Jurkat, Clone E6-1 (cell line): ENCODE measurements at places on chromosomes 6 and 20.

- no peak for DNase-seq
Measured at GRCh38 chr20:25355866-25356265, 34.8 kb downstream of the ABHD12 start.

- DNase-seq = no peak
Measured at GRCh38 chr6:96923400-96923799, 1.1 kb upstream of the KLHL32 start.

DNA sequence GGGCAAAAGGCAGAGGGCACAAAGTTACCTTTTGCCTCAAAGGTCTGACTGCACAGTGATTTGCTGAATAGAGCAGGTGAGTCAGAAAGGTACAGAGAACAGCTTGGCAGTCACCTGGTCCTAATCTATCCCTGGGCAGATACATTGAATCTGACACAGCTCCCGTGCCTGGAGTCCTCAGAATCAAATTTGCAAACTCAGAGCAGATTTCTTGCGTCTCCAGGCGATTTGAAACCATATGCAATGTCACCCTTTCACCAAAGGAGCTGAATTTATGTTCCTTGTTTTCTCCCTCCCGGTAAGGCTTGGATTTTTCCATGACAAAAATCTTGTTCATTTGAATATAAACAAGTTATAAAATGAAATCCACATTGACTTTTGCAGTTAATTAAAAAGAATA is 81.6 kb upstream of the SNAP25 start:
- DNase-seq = no peak

DNA sequence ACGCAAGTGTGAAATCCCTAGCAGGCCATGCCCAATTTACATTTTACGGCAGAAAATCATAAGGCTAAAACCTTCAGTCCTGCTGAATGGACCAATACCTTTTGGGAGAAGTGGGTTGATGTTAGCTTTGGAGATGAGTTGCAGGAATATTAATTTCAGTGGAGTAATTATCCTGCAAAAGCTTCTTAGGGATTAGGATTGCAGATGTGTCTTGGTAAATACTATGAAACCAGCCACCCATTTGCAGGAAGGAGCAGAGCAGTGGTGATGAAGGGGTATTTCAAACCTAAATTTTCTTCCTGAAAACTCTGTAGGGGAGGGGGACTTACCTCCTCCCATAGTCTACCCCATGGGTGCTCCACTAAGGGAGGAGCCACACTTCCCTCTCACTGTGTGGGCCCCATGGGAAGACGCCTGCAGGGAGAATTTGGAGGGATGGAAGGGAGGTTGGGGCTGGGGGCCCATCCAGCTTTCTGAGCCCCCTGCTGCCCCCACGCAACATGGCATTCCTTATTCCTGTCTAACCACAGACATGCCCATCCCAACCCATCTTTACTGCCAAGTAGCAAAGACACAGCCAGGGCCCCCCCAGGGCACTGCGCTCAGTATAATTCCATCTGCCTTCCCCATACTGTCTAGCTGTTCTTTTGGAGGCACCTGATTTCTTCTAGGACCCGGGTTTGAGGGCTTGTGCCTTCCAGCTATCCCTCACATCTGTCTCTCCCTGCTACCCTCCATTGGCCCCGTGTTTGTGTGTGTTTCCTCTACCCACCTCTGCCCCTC is 14.6 kb upstream of the UQCC2 start:
- DNase-seq = no peak

DNA sequence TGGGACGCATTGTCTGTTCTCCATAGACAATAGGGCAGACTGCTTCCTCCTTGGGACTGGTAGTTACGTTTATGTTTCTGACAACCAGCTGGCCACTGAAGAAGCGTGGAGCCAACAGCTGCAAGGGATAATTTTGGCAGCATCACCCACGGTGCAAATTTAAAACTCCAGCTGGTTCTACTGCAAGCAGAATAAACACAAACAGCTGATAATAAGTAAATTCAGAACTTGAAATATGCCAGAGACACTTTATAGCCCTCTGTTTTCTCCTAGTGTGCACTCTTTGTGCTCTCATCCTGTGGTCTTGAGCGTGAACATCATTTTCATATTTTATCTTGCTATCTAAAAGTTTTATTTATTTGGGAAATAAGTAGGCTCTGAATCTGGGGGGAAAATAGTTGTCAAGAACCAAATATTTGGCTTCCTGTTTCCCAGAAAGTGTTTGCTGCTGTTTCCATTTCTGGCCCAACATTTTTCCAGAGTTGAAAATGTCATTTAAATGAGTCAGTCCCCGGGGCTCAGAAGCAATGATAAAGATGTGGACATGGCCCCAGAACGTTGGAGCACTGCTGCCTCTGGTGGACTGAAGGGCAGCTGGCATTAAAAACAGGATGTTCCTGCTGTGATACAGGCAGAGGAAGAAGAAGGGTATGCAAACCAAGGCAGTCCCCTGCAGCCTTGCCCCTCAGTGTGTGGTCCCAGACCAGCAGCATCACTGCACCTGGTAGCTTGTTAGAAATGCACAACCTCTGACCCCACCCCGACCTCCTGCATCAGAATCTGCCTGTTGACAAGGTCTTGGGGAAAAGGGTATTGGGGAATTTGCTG is 12.5 kb upstream of the THBD start:
- DNase-seq = no peak

DNA sequence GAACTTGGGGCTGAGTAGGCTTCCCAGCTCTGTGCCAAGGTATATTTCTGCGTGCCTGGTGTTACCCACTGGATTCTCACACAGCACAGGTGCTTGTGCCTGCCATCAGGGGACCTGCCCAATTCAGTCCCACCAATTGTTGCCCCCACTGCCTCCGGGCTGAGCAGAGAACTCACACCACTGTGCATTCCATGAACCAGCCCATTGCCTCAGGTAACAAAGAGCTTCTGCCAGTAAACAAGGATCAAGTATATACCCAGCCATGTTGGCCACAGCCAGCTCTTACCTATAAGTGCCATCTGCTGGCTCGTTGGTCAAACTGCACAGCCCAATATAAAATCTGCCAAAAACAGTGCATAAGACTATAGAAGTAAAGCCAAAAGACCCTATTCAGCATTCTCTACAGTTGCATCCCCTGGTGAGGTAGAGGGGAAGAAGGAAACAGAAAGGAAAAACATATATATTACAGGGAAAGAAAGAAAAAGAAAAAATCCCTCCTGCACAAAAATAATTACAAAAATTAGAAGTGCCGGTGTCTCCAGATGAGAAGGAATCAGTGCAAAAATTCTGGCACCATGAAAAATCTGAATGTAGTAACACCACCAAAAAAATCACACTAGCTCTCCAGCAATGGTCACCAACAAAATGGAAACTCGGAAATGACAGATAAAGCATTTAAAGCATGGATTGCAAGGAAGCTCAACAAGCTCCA is 241.4 kb downstream of the IBTK start:
- DNase-seq = peak; percentile 30

DNA sequence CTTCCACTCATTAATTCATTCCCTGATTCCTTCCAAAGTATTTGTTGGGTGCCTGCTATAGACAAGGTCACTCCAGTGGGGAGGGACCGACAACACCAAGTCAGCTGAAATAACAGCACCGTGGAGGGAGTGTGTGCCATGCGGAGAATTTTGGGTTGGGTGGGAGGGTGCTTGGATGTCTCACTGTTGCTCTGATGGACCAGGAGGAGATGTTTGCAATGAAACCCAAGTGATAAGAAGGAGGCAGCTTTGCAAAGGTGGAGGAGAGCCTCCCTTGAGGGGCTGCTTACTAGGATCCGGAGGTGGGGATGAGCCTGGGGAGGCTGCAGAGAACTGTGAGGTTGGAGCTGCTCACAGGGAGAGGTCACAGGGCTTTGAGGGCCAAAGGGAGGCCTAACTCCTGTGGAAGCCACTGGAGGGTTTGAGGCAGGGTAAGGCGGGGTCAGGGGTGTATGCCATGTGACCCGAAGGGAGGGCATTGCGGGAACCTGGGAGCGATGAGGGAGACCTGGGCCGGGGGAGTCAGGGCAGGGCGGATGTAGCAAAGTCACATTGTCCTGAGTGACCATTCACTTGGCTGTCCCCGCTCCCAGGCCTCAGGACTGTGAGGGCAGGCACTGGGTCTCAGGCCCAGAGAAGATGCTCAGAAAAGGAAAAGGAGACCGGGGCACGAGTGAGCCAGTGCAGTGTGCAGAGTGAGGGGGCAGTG is 124.5 kb downstream of the PHACTR3 start:
- DNase-seq = no peak

DNA sequence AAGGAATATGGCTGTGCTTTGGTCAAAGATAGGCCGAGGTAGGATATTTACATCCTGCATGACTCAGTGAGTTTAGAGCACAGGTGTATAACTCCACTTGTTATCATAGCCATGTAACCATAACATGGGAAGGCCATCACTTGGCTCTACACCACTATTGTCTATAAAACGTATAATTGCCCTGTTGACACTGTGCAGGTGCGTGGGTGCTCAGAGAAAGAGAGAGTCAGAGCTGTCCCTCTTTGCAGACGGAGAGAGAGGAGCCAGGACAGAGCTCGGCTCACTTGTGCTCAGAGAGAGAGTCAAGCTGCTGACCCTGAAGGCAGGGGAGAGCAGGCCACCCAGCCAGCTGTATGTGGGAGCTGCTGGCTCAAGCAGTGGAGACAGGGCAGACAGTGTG is 46.0 kb downstream of the OR2B6 start:
- no peak for DNase-seq

DNA sequence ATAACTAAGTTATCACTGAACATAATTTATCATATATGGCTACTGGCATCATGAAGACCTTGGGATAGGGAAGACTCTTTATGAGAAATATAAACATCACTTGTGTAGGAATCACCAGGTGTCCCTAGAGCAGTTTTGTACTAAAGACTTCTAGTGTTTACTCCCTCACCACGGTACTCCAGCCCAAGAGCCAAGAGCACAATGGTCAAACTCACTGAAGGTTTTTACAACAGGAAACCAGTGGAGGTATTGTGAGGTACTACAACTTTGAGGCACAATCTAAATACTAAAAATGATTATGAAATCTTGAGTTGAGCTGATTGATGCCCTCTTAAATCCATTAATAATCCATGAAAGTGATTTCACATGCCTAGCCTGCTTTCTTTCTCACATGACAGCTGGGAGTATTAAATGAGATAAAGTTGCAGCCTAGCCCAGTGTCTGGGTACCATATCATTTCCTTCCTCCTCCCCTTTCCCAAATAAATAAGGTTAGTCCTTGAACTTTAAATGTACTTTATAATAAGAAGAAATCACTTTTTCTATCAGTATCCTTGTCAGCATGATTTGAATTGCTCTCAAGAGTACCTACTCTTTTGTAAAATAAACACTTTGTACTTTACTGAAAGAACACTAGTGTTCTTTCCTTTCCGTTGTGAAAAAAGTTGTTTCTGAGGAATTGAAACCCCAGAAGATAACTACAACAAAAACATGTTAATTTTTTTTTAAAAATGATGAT is 26.5 kb downstream of the GLO1 start:
- DNase-seq = no peak

DNA sequence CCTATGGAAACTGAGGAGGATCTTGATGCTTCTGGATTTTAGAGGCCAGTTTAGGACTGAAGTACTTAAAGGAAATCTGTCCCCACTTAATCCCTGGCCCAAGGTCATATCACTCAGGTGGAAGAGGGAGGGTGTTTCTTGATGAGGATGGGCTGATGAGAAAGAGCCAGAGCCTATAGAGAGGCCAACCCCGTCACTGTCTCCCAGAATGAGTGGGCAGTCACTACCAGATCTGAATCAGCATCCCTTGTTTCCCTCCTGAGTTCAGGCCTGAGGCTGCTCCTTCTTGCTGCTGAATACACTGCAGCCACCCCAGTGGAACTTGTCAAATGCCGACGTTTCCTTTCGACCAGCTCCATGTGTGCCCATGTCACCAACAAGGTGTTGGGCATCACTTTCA is 14.8 kb downstream of the ARMC12 start:
- no peak for DNase-seq

GRCh38 chr6:122751326-122751725 is 28.2 kb upstream of the FABP7 start:
- DNase-seq = peak; percentile 45
